AG08395 (cell line): ENCODE measurements at places on chromosomes 1 and 21.
A peak's percentile ranks its signal among the peaks of the same experiment; 100 is the strongest.

GRCh38 chr1:203593723-203594122 is 32.9 kb upstream of the ATP2B4 start:
- no peak for DNase-seq

DNA sequence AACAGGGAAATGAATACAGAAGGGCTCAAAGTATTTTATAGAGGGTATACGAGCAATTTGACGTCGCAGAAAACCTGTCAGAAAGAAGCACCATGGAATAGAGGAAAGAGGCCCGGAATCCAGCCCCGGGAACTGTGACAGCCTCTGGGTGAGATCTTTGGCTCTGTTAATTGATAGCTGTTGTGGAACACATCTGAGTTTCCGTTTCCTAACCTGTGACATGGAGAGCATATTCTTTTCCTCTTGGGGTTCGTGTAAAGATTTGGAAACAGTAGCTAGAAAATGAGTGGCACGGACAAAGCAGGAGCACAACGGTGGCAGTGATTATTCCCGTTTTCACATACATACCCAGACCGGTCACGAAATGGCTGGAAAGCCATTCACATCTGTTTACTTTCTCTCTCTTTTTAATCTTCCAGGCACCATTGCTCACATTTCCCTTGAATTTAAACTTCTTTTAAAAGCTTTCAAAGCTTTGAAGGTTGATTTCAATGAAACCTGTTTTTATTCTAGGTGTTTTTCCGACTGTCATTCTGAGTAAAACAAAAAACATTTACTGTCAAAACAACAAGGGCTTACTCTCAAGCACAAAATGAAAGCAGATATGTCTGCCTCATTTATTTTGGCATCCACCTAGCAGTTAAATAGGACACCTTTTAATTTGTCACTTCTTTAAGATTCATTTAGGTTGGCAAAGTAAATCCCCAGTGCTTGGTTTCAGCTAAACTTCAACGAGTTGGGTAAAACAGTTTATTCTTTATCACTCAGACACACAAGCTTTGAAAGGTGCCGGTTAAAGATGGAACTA is 26.7 kb upstream of the C8B start:
- no peak for DNase-seq

GRCh38 chr1:215878128-215878527 is 311.0 kb downstream of the KCTD3 start:
- no peak for DNase-seq

- no peak for DNase-seq
Observed at GRCh38 chr1:183319606-183320005, 98.6 kb downstream of the NMNAT2 start.

DNA sequence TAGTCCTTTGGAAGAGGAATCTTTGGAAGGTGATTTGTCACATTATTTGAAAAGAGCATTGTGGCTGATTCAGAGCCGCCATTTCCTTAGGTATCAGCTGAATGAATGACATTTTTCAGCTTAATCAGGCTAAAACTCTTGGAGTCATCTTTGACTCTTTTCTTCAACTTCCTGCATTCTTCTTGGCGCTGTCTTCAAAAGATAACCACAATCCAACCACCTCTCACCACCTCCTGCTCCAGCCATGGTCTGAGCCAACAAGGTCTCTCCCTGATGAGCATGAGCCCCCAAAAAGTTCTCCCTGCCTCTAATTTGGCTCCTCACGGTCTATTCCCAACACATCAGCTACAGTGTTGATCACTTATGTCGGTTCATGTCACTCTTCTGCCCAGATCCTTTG is 297.6 kb upstream of the RUNX1 start:
- DNase-seq, result no peak

- DNase-seq, result no peak
Observed at GRCh38 chr1:225446981-225447615, 19.3 kb upstream of the LBR start.

GRCh38 chr21:31156662-31157061 is 118.4 kb upstream of the KRTAP19-8 start:
- DNase-seq, result no peak

- peak; percentile 20 for DNase-seq
Observed at GRCh38 chr1:167752219-167752985, 30.6 kb downstream of the MPZL1 start.

DNA sequence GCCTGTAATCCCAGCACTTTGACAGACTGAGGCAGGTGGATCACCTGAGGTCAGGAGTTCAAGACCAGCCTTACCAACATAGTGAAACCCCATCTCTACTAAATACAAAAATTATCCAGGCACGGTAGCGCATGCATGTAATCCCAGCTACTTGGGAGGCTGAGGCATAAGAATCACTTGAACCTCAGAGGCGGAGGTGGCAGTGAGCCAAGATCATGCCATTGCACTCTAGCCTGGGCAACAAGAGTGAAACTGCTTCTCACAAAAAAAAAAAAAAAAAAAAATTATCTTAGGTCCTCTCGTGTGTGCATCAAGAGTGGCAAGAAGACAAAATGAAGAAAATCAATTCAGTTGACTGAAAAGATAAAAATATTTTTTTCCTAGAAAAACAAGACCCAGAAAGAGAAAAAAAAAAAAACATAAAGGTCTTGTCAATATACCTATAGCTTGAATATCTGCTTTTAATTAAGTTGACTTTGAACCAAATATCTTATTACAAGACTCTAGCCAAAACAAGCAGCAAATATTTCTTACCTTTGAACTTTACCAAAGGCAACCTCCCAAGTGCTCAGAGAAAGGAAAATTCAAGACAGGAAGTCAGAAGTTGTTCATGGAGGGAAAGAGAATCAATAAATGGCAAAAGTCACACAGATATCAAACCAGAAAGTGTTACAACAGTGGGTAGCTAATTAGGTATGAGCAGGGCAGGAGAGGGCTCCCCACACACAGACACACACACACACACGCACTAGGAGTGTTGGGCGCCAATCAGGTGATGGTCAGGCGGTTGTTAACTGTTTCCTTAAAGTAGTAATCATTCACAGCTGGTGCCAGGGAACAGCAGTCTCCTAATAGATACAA is 29.6 kb downstream of the ITLN2 start:
- no peak for DNase-seq

- no peak for DNase-seq
Observed at GRCh38 chr1:109104364-109105151, 9.4 kb upstream of the ELAPOR1 start.

GRCh38 chr1:3012456-3013291 is 8.6 kb upstream of the ACTRT2 start:
- DNase-seq, result peak; percentile 40

DNA sequence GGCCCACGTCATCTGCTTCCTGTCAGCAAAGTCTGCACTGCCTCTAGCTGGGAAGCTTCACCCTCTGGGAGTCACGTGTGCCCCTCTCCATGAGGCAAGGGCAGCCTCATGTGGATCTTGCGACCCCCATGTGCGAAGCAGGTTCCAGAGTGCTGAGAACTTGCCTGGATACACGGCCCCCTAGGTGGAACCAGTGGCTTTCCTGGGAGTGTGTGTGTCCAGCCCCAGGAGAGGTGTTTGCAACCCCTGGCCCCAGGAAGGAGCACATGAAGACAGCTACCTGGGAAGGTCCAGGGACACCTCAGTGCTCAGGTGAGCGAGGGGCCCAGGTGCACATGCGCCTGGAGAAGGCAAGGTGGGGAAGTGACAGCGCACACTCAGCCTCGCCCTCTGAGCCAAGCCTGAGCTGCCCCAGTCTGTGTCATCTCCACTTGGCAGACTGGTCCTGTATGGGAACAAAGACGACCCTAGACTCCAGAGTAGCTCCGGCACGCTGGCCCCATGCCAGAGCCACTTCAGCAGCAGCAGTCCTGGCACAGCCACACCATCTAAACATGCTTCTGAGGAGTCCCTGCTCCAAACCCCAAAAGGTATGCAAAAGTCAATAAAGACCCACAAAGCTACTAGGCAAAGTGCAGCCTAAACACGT is 8.9 kb downstream of the LSS start:
- no peak for DNase-seq

GRCh38 chr1:3393987-3394920 is 60.2 kb upstream of the ARHGEF16 start:
- DNase-seq, result no peak

- DNase-seq, result no peak
Observed at GRCh38 chr1:33248244-33248643, 8.0 kb upstream of the ZNF362 start.

- DNase-seq, result no peak
Observed at GRCh38 chr1:115946116-115946515, 30.2 kb upstream of the SLC22A15 start.

- DNase-seq, result peak; percentile 81
Observed at GRCh38 chr1:110508028-110508940, 10.7 kb downstream of the KCNA10 start.
